ENCODE measurements at places on chromosomes 13 and 19. TPM values are rescaled to one million over a fixed set of nuclear protein-coding genes. Genes with fewer than 3 reads are reported as not detected.

The RGS9BP gene
- not detected for total RNA-seq

The MKNK2 gene
- 31.6 TPM for total RNA-seq

The CEACAM7 gene
- not detected for total RNA-seq

The IZUMO4 gene
- total RNA-seq, result 1.9 TPM

The CEACAM1 gene
- total RNA-seq, result not detected

The RAB3A gene
- total RNA-seq, result 1.2 TPM

GRCh38 chr13:113218586-113218985 is 9.2 kb downstream of the CUL4A start:
- no peak overlapping the region for H3K4me3 ChIP-seq
- H3K27ac ChIP-seq, result no peak overlapping the region
- no peaks in the 10 kb centered on the region for H3K27me3 ChIP-seq
- peaks cover 25% of the 10 kb centered on the region for H3K4me1 ChIP-seq
- no peak for DNase-seq

DNA sequence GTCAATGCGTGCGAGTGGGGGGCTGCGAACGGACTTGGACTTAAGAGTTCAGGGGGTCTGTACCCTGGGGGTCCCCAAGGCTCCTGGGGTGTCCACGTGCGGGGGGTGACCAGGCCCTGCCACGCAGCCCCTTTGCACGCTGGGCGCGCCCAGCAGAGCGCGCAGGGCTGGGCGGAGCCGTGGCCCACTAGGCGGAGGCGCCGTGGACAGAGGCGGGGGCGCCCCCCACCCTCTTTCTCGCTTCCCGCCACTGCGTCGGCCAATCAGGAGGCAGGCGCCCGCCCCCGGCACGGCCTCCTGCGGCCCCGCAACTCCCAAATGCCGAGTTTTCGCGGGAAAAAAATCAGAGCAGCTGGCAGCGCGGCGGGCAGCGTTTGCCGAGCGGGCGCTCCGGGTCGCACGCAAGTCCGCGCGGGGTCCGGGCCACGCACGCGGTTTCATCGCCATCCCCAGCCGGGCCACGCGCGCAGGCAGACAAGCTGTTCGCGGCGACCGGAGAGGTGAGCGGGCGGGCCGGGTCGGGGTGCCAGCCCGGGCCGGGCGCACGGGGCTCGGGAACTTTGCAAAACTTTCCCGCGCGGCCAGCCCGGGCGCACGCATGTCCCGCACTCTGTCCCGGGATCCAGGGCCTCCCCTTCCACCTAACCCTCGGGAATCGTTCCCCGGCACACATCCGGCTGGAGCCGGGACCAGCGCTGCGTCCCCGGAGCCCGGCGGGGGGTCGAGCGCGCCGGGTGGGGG is at the start of gene UHRF1:
UHRF1 (plus strand) TSS at position 346 of the 741 bp plus-strand sequence. CDS start 1,385 bp downstream, outside the sequence.
- peaks cover 42% of the 10 kb centered on the region for H3K4me1 ChIP-seq
- peaks cover 48% of the 10 kb centered on the region for H3K36me3 ChIP-seq
- DNase-seq, result peak; percentile 76

GRCh38 chr19:31257025-31257424 is 92.2 kb downstream of the TSHZ3 start:
- no peak overlapping the region for H3K27ac ChIP-seq
- H3K27me3 ChIP-seq, result no peaks in the 10 kb centered on the region
- 0 out of 2 replicates have a peak, but pooled peaks cover 5% of the 10 kb centered on the region for H3K4me1 ChIP-seq
- H3K4me3 ChIP-seq, result no peak overlapping the region
- DNase-seq, result no peak

DNA sequence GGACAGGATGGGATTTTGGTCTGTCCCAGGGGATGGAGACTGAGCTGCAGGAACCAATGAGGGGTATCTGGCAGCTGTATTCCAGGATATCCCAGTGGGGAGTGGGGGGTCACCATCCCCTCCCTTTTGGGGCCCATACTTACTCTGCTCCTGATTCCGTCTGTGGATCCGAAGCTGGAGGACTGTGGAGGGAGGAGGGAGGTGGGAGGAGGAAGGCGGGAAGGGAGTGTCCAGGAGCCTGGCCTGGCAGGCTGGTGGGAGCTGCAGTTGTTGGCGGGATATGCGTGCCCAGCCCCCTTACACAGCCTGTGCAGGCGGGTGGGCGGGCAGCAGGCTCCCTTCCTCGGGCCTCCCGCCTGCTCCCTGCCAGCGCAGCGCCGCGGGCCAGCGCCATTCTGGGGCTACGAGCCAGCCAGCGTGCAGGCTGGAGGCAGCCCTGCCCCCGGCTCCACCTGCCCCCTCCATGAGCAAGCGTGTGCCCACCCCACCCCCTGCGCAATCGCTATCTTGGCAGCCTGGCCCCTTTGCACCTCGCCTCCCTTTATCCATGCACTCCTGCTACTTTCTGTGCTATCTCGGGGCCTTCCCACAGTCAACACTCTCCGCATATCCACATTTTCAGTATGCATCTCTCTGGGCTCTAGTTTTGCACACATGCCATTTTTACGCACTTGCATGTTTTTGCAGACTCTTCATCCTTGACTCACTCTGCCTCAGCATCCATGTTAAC is 2.8 kb downstream of the MAMSTR start:
- no peaks in the 10 kb centered on the region for H3K27me3 ChIP-seq
- H3K4me3 ChIP-seq, result no peak overlapping the region
- peaks cover 24% of the 10 kb centered on the region for H3K4me1 ChIP-seq
- no peaks in the 10 kb centered on the region for H3K36me3 ChIP-seq

All from SJSA1 (cell line).